ENCODE measurements at places on chromosomes 12 and 14. TPM values are rescaled to one million over a fixed set of nuclear protein-coding genes. Genes with fewer than 3 reads are reported as not detected.

AQP2 gene
- total RNA-seq: not detected

MYF5 gene
- total RNA-seq: not detected

CCDC38 gene
- total RNA-seq: 0.39 TPM

SNRPF gene
- total RNA-seq: 9.1 TPM

STXBP6 gene
- total RNA-seq: 1.2 TPM

IAPP gene
- not detected for total RNA-seq

CLEC6A gene
- not detected for total RNA-seq

CYP27B1 gene
- total RNA-seq: 0.22 TPM

CHGA gene
- not detected for total RNA-seq
